ENCODE measurements at places on chromosomes 16 and 17.

- no peak for DNase-seq
Measured at GRCh38 chr16:19776147-19776546, 58.1 kb downstream of the IQCK start.

DNA sequence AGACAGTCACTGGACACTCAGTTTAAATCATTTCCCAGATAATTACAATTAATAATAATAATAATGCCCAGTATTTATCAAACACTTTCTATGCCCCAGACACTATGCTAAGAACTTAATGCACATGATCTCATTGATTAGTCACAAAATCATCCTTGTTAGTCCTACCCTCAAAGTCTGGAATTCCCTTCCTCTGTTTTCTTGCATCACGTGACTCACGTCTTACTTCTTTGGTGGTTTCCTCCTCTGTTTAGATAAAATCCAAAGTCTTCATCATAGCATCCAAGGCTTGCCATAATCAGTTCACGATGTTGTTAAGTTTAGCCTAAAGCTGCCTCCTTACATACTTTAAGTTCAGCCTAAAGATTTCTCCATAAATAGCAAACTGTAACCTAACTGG, 471.9 kb downstream of the PMP22 start:
- no peak for DNase-seq

DNA sequence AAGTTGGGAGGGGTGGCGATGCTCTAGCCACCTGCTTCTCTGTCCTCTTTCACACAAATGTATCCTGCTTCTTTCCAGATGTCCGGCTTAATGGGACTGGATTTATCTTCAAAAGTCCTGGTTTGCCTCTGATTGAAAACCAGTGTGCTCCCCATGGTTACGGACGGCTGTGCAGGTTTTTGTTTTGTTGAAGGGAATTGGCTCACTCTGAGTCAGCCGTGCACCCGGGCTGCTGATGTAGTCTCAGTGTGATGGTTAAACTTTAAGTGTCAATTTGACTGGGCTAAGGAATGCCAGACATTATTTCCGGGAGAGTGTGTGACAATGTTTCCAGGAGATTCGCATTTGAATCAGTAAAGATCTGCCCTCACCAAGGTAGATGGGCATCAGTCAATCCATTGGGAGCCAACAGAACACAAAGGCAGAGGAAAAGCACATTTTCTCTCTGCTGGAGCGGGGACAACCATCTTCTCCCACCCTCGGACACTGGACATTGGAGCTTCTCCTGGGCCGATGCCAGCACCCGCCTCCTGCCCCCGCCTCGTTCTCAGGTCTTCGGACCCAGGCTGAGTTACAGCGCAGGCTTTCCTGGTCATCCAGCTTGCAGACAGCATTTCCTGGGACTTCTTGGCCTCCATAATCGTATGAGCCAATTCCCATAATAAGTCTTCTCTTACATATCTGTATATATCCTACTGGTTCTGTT, 126.9 kb upstream of the TNRC6C start:
- no peak for DNase-seq

DNA sequence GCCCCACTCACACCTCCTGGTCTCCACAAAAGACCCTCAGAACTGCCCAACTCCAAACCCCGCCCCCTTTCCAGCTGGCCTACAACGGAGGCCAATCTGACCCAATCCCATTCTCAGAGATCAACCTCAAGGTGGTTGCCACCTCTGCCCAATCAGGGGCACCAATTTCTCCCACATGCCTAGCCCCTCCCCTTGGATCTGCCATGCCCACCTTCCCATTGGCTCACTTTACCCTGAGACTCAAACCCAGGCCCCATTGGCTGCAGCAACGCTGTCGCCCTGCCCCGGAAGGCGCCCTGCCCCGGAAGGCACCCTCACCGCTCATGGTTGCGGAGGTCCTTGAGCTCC, 10.6 kb downstream of the ZNF668 start:
- DNase-seq, result no peak

DNA sequence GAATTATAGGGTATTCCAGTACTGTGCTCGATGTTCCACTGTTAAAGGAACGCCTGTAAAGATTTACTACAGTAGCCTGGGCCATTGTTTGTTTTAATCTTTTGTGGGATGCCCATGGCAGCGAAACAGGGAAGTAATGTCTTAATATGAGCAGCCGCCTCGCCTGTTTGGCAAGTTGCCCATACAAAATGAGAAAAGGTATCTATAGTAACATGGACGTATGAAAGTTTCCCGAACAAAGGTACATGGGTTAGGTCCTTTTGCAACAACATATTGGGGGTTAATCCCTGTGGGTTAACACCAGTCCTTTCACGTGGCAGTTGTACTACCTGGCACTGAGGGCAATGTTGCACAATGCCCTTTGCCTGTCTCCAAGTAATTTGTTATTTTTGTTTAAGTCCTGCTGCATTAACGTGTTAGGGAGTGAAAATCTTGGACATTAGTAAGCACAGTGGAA, 21.1 kb upstream of the TMC5 start:
- DNase-seq, result no peak

- no peak for DNase-seq
Measured at GRCh38 chr16:24728011-24728410, 1.4 kb upstream of the TNRC6A start.

- DNase-seq, result no peak
Measured at GRCh38 chr17:2926019-2926650, 129.9 kb downstream of the RAP1GAP2 start.

- DNase-seq, result no peak
Measured at GRCh38 chr17:6011206-6011605, 59.0 kb upstream of the WSCD1 start.

GRCh38 chr17:28612531-28612930, 1.5 kb downstream of the RSKR start:
- no peak for DNase-seq

- no peak for DNase-seq
Measured at GRCh38 chr16:10371592-10371991, 14.3 kb upstream of the ATF7IP2 start.

DNA sequence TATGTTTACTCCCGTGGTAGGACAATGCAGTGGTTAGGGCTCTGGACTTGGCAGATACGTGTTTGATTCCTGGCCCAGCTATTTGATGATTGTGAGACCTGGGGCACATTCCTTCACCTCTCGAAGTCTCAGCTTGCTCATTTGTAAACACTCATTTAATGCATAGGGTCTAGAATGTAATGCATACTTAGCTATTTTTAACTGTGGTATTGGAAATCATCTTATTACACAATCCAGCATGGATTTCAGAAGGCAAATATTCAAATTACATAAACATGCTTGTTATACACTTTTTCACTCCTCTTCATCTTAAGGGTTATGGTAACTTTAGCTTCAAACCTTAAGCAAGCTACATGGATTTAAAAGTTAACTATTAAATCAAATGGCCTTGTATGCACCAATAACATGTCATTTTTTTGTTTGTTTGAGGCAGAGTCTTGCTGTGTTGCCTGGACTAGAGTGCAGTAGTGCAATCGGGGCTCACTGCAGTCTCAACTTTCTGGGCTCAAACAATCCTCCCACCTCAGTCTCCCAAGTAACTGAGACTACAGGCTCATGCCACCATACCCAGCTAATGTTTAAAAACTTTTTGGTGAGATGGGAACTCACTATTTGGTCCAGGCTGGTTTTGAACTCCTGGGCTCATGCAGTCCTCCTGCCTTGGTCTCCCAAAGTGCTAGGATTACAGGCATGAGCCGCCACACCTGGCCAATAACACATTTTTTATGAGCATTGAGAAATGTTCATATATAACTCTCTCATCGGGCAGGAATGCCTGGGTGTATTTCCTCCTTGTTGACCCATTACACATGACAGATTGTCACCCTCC, 52.5 kb downstream of the VAT1L start:
- no peak for DNase-seq

GRCh38 chr17:67998466-67998865, 2.2 kb upstream of the C17orf58 start:
- DNase-seq, result no peak

DNA sequence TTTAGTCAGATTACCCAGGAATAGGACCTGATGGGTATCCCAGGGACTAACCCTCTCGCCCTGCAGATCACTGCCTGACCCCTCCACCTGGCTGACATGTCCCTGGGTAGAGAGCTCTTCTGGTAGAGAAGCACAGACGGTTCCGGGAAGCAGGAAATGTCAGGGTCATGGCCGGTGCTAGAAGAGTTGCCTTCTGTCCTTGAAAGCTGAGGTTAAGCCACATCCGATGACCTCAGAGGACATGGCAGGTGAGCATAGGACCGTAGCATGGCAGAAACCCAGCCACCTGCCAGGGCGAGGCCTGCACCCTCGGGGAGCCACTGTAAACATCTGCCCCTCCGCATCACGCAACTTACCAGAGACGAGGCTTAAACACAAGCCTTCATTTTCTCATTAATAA, 483.7 kb downstream of the SOX9 start:
- DNase-seq, result no peak

DNA sequence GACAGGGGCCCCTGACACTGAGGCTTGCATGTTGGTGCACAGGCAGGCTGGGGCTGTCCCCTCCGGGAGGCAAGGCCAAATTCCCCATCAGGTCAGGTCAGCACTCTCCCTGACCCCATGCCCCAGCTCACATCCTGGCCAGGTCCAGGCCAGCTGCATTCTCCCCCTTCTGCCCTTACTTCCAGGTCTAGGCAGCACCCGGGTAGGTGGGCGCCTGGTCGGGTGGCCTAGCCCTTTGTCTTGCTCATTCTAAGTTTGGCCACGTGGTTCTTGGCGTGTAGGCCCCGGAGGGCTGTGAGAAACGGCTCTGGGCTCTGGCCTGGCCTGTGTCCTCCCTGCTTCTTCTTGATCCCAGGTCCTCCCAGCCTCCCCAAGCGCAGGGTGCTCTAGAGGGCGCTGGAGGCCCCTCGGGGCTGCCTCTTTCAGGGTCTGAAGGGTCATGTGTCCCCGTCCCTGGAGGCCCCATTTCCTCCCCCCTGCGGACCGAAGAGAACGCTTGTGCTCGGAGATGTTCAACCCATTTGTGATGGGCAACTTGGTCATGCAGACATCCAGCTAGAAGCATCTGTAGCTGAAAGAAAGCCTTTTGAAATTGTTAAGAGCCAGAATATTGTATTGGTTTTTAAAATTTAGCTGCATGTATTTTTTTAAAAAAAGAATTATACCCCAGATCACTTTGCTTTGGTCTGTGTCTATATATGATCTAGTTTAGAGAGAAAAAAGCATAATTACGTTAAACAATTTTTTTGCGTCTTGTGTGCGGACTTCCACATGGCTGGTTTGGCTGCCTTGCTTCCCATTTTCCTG, 6.7 kb downstream of the BAHCC1 start:
- DNase-seq, result no peak

- DNase-seq, result no peak
Measured at GRCh38 chr17:60744355-60744966, 66.8 kb downstream of the BCAS3 start.

- no peak for DNase-seq
Measured at GRCh38 chr16:66741169-66741900, 10.1 kb downstream of the DYNC1LI2 start.

DNA sequence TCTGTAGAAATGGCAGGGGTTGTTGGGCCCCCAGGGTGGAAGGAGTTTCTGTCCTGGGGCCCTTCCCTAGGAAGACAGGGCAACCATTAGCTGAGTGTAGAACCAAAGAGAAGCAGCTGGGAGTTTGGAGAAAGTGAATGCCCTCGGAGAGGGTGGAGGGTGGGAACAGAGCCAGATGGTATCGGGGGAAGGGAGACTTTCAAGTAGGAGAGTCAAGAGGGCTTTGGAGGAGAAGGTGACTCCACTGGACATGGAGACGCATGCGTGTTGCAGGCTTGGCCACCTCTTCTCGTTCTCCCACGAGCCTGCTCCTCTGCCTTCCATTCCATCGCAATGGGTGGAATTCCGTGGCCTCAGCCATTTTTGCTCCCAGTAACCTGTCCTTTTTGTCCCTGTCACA, 19.4 kb downstream of the SLC47A1 start:
- no peak for DNase-seq

GRCh38 chr17:40663252-40663651, 1.7 kb downstream of the KRT222 start:
- no peak for DNase-seq

- DNase-seq, result no peak
Measured at GRCh38 chr17:43453331-43453812, 30.4 kb upstream of the DHX8 start.

DNA sequence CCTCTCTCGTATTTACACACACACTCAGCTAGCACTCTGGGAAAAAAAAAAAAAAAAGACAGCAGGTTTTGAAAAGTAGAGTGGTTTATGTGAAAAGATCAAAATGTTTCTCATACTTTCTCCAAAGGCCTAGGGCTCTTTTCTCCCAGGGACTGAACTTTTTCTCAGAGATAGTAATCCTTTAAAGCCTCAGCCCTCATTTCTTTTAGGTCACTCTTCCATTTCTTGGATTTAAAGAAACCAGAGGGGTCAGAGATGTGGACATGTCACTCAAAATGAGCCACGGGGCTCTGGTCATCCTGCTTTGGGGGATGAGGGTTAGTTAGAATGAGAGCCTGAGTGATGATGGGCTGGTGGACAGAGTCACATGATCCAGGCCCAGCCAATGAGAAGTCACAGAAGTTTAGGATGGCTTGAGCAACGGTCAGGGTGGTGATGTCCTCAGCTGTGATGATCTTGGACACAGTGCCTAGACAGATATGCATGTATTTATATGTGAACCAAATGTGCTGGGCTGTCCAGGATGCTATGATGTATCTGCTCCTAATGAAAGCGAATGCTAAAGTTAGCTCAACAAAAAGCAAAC, 33.7 kb upstream of the AXIN2 start:
- no peak for DNase-seq
